Activated T-helper 1 cell treated with Interleukin-2 at 50 U/mL for 16 hours (primary cell): ENCODE measurements at places on chromosomes 3 and 15.

DNA sequence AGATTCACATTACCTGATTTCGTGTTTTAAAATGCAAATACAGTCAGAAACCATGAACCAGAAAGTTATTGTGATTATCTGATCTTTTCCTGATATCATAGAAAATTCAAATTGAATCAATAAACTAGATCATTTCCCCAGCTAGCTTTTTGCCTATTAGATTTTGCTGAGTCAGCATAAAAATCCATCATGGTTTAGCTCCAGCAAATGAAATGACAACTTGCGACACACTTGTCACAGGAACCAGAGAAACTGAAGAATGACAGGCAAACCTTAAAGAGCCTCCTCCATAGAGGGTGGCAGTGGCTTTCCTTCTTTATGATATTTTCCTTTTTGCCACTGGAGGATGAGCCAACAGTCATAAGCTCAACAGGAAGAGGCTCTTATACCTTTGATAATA lies 30.6 kb upstream of the TMEM108 start:
- no peak for DNase-seq

DNA sequence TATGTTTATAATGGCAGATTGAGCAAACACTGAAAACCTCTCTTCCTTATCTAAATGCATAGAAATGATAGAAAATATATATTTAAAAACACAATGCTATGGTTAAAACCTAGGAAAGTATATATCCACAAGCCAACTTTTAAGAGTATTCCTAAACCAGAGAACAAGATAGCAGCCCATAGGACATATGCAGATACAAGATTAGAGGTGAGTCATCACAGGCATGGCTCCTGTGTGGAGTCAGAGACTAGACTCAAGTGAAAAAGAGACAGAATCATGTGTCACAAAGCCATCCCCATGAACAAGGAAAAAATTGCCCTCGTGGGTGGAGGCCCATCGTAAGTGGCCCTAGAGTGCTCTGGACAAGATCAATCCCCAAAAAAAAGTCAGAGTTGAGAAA lies 199.4 kb upstream of the PPP2R3A start:
- DNase-seq, result no peak

DNA sequence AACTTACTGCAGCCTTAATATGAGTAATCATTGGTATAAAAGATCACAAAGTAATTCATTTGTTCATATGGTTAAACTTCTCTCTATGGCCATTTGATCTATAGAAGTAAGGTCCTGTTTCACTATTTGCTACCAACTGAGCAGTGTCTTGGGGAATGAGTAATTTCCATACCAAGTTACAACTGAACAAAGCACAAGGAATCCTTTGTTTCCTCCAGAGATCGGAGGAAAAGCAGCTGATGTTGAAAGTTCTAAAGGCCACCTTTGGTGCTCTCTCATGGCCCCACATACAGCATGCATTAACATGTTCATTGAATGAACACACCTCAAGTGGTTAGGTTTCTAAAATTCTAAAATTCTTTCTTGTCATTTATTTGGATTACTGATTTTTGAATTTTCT lies 7.1 kb upstream of the CNTN3 start:
- DNase-seq, result no peak

DNA sequence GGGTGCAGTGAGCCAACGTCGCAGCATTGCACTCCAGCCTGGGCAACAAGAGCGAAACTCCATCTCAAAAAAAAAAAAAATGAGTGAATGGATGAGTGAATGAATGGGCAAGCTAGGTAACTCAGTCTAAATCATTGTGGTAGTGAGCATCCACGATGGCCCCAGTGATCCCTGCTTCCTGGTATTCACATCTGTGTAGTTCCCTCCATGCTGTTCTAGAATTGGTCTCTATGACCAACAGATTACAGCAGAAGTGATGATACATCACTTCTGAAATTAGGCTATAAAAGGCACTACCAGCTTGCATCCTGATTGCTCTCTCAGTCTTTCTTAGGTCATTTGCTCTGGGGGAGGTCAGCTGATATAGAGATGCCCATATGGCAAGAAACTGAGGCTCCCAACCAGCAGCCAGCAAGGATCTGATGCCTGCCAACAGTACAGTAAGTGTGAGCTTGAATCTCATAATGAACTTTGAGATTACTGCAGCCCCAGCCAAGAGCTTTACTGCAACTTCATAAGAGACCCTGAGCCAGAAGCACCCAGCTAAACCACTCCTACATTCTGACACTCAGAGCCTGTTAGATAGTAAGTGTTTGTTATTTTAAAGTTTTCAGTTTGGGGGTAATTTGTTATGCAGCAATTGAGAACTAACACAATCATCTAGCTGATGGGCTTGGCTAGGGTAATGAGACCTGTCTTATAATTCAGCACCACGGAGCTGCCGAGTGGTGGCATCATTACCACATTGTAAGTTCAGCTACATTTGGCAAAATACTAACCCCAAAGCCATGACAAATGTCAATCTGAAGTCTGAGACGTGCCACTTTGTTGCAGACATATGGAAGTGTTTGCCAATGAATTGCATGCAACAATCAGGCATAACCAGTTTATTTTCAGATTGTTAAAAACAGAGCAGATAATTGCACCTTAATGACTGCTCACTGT lies 53.0 kb downstream of the KLHL6 start:
- DNase-seq, result no peak

DNA sequence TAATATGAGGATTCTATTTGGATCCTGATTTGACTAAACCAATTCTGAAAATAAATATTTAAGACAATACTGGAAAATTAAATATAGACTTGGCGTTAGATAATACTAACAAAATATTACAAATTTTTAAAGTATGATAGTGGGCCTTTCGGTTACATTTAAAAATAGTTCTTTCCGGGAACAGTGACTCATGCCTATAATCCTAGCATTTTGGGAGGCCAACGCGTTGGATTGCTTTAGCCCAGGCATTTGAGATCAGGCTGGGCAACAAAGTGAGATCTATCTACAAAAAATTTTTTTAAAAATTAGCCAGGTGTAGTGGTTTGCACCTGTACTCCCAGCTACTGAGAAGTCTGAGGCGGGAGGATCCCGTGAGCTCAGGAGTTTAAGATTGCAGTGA lies 30.3 kb upstream of the GADL1 start:
- DNase-seq, result no peak

GRCh38 chr3:42631620-42632019 lies 21.9 kb upstream of the ZBTB47 start:
- DNase-seq, result no peak

DNA sequence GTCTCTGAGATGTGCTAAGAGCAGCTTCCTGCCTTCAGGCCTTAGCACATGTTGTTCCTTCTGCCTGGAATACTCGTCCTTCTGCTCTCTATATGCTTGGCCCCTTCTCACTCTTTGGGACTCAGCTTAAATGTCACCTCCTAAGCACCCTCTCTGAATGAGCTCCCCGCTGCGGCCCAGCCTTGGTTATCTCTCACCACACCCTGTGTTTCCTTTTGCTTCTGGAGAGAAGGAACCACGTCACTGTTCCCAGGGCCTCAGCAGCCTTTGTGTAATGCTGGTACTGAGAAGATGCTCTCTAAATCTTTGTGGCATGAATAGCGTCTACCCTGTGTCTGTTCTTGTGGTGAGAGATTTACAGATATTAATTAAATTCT lies 2.2 kb downstream of the FAH start:
- no peak for DNase-seq

DNA sequence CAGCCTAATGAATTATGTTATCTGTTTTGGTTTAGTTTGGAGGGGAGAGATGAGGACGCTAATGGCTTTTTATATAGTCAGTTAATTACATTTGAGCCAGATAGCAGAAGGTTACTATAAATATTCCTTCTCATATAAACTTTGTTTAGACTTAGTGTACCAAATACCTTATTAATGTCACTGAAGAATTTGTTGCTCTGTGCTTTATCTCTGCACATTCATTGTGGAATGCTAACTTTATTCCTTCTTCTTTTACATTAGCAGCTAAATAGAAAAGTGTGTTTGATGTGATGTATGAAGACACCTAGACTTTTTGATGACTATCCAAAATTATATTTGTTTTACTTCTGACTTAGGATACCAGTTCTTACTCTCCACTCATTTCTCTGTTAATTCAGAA lies 105.2 kb downstream of the EPHA3 start:
- no peak for DNase-seq

- no peak for DNase-seq
These were observed 328.4 kb upstream of the NECTIN3 start for GRCh38 chr3:110743202-110743601.

- no peak for DNase-seq
These were observed 5.1 kb downstream of the PPP1R2 start for GRCh38 chr3:195537995-195538394.
